ENCODE measurements at places on chromosomes 6 and 20.
A peak's percentile ranks its signal among the peaks of the same experiment; 100 is the strongest.

DNA sequence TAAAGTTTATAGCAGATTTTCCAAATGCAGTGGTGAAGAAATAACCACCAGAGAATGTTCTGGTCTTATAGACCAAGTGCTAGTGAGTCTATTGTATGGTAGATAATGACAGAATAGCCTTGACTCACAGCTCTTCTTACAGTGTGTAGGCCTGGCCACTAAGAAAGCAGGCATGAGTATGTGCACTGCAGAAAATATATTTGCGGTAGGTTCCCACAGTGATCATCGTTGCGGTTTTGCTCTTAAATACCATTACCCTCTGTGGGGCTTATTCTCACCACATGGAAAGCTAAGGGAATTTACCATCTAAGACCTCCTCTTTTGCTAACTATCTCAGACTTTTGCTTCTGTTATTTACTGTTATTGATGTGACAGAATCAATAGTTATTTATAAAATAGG lies 212.3 kb upstream of the SYNDIG1 start:
- no peak for DNase-seq

DNA sequence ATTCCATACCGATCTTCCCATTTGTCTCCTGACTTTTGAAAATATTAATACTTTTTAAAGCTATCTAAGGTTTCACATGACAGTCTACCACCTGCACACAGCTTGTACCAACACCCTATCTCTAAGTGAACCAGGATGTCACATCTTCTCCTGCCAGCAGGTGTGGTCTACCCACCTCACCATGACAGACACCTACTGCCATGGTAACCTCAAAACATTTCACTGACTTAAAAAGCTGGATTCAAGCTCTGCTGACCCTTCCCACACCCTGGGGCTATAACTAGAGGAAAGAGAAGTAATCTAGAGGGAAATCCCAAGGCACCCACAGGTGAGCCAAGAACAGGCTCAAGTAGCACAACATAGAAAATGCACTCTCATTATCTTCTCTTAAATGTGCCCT lies 1.2 kb downstream of the SLC17A3 start:
- DNase-seq = no peak

DNA sequence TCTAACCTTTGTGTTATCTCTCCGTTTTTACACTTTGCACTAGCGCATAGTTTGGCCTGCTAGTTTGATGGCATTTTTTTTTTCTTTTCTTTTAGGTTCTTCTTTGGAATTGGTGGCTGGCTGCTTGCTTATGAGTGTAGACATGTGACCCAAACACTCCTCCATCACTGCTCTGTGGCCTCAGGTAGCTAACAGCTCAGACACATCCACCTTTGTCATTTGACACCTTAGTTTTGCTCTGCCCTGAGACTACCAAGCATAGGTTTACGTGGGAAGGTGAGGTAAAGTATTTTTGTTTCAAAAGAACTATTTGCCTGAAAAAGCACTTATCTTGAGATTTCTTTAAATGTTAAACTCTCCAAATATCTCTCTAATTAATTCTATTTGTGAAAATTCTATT lies 368.4 kb upstream of the MAP3K7 start:
- no peak for DNase-seq

GRCh38 chr6:64672131-64672530 lies 1034.9 kb downstream of the EYS start:
- no peak for DNase-seq

DNA sequence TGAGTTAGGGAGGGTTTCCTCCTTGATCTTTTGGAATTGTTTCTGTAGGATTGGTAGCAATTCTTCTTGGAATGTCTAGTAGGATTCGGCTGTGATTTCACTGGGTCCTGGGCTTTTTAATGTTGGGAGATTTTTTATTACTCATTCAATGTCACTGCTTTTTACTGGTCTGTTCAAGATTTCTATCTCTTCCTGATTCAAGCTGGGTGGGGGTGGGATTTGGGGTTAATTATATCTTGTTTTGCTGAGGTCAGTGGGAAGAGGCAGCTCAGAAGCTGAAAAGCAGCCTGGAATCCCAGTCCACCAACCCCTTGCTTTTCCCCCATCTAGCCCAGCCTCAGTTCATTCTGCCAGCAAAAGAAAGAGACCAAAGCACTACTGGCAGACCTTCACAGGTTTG lies 39.6 kb downstream of the SUMO4 start:
- no peak for DNase-seq

DNA sequence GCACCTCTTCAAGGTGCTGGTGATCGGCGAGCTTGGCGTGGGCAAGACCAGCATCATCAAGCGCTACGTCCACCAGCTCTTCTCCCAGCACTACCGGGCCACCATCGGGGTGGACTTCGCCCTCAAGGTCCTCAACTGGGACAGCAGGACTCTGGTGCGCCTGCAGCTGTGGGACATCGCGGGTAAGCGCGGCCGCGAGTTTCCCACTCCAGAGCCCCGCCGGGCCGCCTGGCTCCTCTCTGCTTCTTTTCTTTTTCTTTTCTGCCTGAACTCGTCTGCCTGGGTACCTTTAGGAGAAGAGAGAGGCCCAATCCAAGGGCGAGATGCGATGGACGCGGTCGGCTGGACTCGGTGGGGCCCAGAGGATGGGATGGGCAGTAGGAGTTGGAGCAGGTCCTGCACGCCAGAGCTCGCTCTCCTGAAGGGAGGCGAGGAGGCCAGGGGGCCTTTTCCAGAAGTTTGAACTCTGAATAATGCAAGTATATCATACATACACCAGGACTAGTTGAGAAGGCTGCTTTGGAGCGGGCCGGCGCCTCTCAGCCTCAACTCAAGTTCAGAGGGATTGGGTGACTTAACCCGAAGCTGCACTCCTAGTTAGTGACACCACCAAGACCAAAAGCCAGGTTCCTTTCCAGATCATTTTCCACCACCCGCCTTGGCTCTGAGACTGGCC lies 445 bp downstream of the RAB32 start:
- peak; percentile 71 for DNase-seq

GRCh38 chr6:149834513-149835481 lies 29.4 kb downstream of the LRP11 start:
- DNase-seq = peak; percentile 61

- no peak for DNase-seq
Measured at GRCh38 chr6:161351858-161352257, 78.0 kb upstream of the AGPAT4 start.

DNA sequence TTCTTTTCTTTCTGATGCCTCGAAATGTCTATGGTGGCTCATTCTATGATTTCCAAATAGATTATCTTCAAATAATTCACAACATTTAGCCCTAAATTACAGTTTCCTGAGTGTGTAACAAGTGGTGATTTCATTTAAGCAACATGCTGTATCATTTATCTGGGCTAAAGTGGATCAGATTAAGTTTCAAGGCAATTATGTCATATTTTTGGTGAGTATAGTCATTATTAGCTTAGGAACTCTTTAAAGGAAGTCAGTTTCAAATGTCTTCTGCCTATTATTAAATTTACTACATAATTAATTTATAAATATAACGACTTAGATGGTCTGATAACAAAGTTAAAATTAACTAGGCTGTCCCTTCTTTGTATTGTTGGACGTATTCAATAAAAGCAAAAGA lies 847.9 kb upstream of the FLRT3 start:
- DNase-seq = no peak

- peak; percentile 73 for DNase-seq
Measured at GRCh38 chr6:116536216-116536621, 9.3 kb downstream of the TRAPPC3L start.

GRCh38 chr6:33213989-33214335 lies 5.7 kb downstream of the RING1 start:
- no peak for DNase-seq

DNA sequence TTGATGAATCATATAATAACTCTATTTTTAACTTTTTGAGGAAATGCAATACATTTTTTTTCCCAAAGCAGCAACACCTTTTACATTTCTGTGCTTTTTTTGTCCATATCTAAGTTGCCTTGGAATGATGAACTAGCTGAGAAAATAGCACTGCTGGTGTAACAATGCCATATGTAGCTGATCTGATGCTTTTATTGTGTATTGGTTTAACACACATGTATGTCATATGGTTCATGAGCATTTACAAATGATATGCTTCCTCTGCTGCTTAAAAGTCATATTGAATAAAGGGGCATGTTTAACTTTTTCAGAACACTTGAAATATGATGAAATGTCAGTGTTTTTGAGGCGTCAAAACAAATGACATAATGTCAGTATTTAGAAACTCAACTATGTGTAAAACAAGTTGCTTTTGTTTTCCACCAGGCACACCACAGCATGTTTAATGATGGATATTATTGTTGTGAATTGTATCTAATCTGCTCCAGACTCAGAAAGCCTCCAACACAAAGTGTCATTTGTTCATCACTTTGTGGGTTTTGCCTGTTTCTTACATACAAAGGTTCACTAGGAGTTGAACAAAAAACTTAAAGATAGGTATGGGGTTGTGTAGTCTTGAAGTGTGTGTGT lies 775.8 kb upstream of the FLRT3 start:
- DNase-seq = no peak

DNA sequence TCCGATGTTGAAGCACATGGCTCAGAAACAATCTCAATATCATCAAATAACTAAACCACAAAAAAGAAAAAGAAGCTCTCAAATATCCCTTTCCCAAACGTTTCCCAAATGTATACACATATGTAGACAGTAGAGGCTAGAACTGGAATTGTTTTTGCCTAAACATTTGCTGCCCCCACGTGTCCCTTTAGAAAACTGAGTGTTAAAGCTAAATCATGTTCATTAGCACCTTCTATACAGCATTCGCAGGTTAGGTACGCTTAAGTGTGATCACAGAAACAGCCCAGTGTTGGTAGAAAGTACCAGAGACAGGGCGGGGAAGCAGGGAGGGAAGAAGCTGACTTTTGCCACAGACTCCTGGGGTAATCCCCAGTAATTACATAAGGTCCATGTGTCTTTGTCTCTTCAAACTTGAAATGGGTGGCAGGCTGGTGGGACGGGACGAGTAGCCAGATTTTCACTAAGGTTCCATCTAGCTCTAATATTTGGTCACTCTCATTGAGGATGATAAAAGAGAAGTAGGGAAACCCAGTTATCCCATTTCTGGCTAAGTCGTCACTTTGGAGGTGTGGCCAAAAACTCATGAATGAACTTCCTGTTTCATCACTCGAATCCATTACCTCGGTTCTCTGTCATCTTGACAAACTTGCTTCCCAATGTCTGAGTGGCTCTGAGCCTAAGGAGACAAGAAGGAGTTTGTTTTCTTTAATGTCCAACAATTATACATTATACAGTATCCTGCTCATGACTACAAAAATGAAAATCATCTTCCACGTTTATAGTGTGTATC lies 15.0 kb upstream of the TFAP2A start:
- DNase-seq = peak; percentile 81

- DNase-seq = no peak
Measured at GRCh38 chr6:120966321-120966720, 368.0 kb downstream of the TBC1D32 start.

DNA sequence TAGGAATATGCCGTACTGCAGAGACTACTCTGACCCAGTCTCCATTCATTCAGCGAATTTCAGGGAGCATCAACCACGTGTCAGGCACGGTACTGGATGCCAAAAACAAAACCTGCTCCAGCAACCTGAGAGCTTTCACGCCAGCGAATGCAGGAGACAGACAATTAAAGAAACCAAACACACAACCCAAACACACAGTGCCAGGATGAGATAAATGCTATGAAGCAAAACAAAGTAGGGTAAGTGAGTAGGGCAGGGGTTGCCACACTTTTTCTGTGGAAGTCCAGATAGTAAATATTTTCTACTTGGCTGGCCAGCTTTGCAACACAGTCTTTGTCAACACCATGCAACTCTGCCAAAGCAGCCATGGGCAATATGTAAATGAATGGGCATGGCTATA lies 10.0 kb downstream of the MOCS1 start:
- DNase-seq = no peak

GRCh38 chr6:150409576-150410066 lies 40.8 kb downstream of the IYD start:
- DNase-seq = peak; percentile 89

GRCh38 chr20:40668449-40669228 lies 20.4 kb downstream of the MAFB start:
- no peak for DNase-seq

DNA sequence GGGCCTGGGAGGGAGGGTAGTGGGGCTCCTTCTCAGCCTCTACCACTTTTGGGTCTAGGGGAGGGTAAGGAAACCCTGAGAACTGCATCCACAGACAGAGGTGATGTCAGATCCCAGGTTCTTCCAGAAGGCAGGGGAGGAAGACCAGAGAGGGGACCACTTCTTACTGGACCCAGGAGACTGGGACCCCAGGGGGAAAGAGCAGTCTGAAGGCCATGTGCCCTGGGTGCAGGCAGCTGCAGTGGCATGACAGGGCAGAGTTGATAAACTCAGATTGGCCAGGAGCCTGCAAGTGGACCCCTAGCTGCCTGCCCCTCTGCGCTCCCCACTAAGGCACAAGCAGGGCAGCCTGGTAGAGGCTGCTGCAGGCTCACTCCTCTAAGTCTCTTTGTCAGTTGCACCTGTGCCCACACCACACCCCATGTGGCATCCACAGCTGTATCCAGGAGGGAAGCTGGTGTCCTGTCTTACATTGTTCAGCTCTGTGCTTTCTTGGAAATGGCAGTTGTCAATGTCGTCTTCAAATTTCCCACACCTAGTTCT lies 2.7 kb downstream of the CST9L start:
- DNase-seq = no peak

DNA sequence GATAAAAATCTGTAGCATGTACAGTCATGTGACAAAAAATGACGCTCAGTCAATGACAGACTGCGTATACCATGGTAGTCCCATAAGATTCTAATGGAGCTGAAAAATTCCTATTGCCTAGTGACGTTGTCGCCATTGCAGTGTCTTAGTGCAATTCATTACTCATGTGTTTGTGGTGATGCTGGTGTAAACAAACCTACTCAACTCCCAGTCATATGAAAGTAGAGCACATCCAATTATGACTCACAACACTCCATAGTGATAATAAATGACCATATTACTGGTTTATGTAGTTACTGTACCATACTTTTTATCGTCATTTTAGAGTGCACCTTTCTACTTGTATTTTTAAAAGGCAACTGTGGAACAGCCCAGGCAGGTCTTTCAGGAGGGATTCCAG lies 45.0 kb downstream of the TFAP2A start:
- DNase-seq = no peak

GRCh38 chr6:41427642-41428335 lies 92.4 kb downstream of the NCR2 start:
- DNase-seq = peak; percentile 89

GRCh38 chr20:34074101-34074760 lies 37.8 kb downstream of the EIF2S2 start:
- DNase-seq = no peak

- DNase-seq = no peak
Measured at GRCh38 chr20:49187330-49187850, 744 bp downstream of the STAU1 start.

DNA sequence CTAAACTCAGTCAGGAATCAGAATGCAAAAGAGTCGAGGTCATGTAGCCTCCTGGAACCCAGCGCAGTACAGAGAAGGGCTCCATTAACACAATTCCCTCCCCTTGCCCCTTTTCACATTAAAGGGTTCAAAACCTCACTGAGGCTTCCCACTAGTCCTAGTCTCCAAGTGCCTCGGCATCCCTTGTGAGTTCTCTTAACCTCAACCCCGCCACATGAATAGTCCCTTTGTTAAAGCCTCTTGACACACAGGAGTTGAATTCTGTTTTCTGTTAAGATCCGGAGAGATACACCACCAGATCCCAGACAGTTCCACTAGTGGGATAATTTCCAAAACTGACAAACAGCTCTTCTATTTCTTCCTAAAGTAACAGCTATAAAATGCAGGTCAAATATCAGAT lies 17.8 kb downstream of the PTPRT start:
- no peak for DNase-seq

Data from stomach (tissue), 19 donors.